Activated T-cell treated with anti-CD3 and anti-CD28 coated beads, Interleukin-2, amount 50 U/mL, for 1 hour (primary cell): ENCODE measurements at places on chromosomes 3 and 15.

- no peak for DNase-seq
Observed at GRCh38 chr3:115704661-115705338, 81.5 kb downstream of the GAP43 start.

DNA sequence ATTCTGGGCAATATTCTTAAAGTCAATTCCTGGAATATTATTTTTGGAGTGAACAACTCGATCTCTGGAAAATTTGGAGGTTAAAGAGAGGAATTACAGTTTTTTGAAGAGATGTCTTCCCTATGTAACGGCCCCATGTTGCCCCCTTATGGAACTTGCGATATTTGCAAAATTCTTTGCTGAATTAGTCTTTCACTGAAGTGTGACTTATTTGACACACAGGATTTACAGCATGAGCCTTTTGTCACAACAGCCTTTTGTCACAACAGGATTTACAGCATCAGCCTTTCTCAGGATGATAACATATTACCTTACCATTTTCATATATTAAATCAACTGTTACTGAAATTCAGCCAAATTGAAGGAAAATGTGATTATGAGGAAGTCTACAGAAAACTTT lies 37.8 kb upstream of the SPTSSB start:
- DNase-seq, result no peak

- no peak for DNase-seq
Observed at GRCh38 chr15:69405110-69405509, 9.0 kb upstream of the KIF23 start.

DNA sequence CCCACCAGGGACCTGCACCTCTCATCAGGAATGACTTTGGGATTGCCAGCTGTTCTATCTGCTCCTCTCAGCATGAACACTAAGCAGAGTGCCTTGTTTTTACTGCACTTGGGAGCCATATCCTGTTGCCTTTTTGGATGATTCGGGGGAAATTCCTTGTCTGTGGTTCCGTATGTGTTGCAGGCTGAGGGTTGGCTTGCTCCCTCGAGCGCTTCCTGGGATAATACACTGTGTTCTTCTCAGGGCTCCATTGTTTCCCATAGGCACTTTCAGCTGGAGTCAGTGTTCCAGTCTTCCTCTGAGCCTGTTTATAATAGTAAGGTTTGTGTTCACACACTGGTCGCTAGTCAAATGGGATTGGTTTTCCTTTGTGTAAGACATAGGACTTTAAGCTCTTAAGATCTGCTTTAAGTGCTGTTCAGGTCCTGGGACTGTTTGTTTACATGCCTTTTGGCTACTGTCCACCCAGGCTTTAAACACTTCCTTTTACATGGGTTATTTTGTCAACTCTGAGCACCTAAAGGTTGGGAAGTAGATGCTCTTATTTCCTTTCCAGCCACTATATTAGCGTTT lies 23.4 kb downstream of the BOC start:
- DNase-seq, result no peak

DNA sequence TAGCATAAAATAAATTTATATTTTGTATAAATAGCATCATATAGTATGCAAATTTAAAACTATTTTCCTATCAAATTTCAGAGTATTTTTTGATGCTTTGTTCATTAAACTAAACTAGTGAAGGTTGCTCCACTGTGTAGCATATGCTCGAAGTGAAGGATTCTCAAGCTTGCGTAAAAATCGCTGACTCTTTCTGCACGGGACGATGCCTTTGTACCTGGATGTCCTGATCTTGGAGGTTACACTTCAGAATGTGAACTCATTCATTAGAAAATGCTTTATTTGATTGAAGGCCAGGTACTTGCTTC lies 305.0 kb downstream of the WDR72 start:
- DNase-seq, result no peak

DNA sequence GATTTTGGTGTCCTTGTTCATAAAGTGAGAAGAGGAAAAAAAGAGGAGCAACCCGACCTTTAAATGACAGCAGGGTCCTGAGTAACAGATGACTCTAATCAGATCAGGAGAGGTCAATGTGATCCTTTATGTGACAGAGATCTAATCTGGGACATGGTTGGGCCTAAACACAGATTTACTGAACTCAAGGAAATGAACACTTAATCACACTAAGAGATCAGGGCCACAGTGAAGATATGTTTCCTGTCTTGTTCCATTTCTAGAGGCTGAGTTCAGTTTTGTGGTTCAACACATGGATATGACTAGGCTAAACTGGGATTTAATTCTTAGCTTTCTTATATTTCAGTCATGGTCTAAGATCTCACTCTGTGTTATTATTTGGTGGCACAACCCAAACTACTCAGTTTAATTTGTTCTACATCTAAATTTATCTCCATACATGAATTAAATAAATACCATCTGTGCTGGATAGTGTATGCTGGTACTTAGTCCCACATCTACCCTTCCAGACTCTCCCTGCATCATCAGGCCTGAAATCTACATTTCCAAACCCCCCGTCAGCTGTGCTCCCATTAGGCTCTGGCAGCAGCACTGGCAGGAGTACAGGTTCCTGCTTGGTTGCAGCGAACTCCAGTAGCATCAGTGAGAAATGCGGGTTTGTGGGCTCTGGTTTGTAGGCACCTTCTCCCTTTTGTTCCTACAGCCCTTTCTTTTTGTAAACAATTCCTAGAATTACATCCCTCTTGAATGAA lies 22.6 kb downstream of the SFMBT1 start:
- DNase-seq, result no peak

GRCh38 chr3:10432931-10433330 lies 72.5 kb downstream of the ATP2B2 start:
- DNase-seq, result no peak

DNA sequence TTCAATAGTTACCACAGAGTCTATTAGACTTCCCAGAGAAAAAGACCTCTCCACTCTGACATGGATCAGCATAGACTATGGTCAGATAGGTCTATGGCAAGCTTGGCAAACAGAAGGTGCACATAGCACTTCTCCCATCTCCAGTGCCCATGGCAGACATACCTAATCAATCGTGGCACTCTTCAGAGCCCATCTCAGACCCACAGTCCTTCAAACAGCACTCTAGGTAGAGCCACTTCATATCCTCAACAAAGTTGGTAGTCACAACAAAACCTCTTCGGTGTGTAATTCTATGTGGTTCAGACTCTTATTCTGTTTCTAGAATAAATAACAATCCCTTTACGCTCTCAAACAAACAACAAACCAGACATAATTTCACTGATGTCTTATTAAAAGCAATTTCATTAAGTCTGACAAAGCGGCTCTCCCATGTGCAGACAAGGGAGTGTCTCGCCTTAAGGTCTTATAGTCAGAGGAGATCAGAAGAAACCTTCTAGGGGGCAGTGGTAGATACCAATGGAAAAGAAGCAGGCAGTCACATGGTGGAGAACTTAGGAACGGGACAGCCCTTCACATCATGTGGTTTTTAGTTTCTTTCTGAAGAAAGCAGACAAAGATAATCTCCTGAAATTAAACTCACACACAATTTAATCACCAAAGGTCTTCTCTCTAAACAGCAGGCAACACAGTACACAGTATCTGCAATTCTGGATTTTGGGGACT lies 483.4 kb downstream of the FOXP1 start:
- DNase-seq, result no peak

GRCh38 chr3:14360123-14360881 lies 42.1 kb upstream of the SLC6A6 start:
- no peak for DNase-seq
